Natural killer cell treated with Interleukin-12 subunit alpha and Interleukin-12 subunit beta and Interleukin-15 and Interleukin-18, amount 100 ng/mL, for 72 hours (primary cell): ENCODE measurements at places on chromosomes 13 and 19. TPM values are rescaled to one million over a fixed set of nuclear protein-coding genes. Genes with fewer than 3 reads are reported as not detected.

KLK1 gene
- not detected for total RNA-seq

PEX11G gene
- total RNA-seq: 1.2 TPM

LRRC63 gene
- total RNA-seq: 0.59 TPM

NDUFB7 gene
- 167 TPM for total RNA-seq

DNA sequence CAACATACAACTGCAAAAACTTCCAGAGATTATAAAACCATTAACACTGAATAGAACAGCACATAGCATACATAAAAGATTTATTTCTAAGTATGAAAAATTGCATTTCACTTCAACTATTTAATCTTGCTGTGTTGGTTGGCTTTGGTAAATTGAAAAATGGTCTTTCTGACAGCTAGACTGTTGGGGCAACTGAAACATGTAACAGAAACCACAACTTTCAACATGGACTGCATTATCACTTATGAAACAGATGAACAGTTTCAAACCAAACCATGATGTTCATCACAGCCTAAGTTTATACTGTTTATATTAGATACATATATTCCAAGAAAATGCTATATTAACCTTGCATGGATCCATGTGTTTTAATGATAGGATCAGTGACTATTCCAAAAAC is 324.1 kb upstream of the PCDH9 start:
- H3K36me3 ChIP-seq: peaks cover 13% of the 10 kb centered on the region
- H3K4me1 ChIP-seq: no peaks in the 10 kb centered on the region
- H3K27me3 ChIP-seq: no peaks in the 10 kb centered on the region
- DNase-seq: no peak
- no peak overlapping the region for H3K4me3 ChIP-seq

DNA sequence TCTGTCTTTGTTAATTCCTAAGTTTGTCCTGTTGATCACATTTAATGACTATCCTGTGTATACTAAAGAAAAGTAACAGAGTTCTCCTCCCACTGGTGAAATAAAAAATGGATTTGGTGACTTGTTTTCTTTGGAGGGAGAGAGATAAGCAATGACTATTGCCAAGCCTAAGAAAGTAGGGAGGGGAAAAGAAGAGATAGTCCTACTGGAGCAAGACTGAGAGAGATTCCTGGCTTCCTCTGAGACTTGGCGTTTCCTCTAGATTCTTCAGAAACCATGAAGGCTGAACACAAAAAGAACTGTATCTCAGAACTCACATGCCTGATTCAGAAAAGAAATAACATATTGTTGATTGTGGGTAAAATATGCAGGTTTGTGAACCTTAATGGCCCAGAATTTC is 406.5 kb downstream of the FOXO1 start:
- H3K4me1 ChIP-seq: no peaks in the 10 kb centered on the region
- no peak for DNase-seq
- H3K4me3 ChIP-seq: no peak overlapping the region
- no peak overlapping the region for H3K27ac ChIP-seq
- H3K36me3 ChIP-seq: no peaks in the 10 kb centered on the region
- peaks cover 20% of the 10 kb centered on the region for H3K27me3 ChIP-seq

GRCh38 chr19:7152568-7152967 is 83.1 kb downstream of the ZNF557 start:
- no peaks in the 10 kb centered on the region for H3K36me3 ChIP-seq
- H3K27ac ChIP-seq: peak overlapping the region; percentile 10
- H3K4me1 ChIP-seq: peaks cover 6% of the 10 kb centered on the region
- DNase-seq: no peak

DNA sequence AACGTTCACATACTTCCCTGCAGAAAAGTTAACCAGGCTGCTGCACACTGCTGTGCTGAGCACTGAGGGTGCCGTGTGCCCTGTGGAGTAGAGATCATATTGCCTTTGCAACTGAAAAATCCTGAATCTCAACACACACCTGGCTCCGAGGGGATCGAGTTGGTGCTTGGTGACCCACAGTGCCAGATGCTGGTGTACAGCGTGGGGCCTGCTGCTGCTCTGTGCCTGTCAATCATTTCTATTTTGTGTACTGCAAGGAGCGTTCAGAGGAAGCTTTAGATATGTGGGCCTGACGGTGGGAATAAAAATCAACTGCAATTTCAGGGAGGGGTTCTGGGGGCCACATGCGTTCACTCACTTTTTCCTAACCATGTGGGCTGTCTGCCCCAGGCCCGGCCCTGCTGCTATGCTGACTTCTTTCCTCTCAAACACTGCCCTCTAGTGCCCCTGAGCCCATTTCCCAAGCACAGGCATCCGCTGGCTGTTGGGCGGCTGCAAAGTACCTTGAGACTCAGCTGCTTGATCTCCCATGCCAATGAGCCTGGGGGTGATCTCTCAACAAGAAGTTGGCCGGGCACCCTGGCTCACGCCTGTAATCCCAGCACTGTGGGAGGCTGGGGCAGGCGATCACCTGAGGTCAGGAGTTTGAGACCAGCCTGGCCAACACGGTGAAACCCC is 9.7 kb upstream of the LENG8 start:
- no peaks in the 10 kb centered on the region for H3K27me3 ChIP-seq
- H3K36me3 ChIP-seq: peaks cover 12% of the 10 kb centered on the region
- no peak overlapping the region for H3K4me3 ChIP-seq
- peaks cover 5% of the 10 kb centered on the region for H3K4me1 ChIP-seq

- H3K4me1 ChIP-seq: no peaks in the 10 kb centered on the region
- no peak overlapping the region for H3K27ac ChIP-seq
- no peak for DNase-seq
Measured at GRCh38 chr13:21104199-21105019, 43.0 kb upstream of the LATS2 start.

- H3K4me3 ChIP-seq: no peak overlapping the region
- no peaks in the 10 kb centered on the region for H3K27me3 ChIP-seq
- H3K36me3 ChIP-seq: no peaks in the 10 kb centered on the region
- no peak overlapping the region for H3K27ac ChIP-seq
Measured at GRCh38 chr13:96020931-96021330, 32.3 kb downstream of the UGGT2 start.

DNA sequence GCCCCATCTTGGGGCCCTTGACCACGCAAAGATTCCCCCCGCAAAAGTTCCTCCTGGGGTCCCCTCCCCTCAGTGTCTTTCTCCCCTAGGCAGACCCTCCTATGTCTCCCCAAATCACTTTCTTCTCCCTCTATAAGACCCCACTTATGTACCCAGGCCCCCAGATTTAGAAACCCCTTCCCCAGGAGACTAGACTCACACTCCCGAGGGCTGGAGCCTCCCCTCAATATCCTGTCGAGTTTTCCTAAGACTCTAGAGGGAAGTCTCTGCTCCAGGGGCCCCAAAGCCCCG is 1.4 kb downstream of the SLC1A5 start:
- H3K36me3 ChIP-seq: peaks cover 18% of the 10 kb centered on the region
- no peaks in the 10 kb centered on the region for H3K27me3 ChIP-seq
- peak overlapping the region; percentile 99 for H3K27ac ChIP-seq
- no peak for DNase-seq
- H3K4me3 ChIP-seq: peak overlapping the region; percentile 98
- peaks cover 46% of the 10 kb centered on the region for H3K4me1 ChIP-seq

DNA sequence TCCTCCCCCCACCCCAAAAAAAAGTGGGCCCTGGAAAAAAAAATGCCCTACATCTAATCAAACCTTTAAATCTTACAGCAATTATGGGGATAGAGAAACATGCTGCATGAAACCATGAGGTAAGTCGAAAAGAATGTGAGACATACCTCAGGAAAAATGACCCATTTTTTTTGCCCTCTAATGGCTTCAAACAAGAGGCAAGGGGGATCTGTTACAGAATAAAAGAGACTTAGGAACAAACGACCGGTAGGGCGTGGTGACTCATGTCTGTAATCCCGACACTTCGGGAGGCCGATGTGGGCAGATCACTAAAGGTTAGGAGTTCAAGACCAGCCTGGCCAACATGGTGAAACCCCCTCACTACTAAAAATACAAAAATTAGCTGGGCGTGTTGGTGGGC is 8.4 kb downstream of the RGL3 start:
- H3K36me3 ChIP-seq: no peaks in the 10 kb centered on the region
- no peak overlapping the region for H3K4me3 ChIP-seq
- H3K27me3 ChIP-seq: peaks cover 7% of the 10 kb centered on the region
- no peaks in the 10 kb centered on the region for H3K4me1 ChIP-seq
- no peak overlapping the region for H3K27ac ChIP-seq

DNA sequence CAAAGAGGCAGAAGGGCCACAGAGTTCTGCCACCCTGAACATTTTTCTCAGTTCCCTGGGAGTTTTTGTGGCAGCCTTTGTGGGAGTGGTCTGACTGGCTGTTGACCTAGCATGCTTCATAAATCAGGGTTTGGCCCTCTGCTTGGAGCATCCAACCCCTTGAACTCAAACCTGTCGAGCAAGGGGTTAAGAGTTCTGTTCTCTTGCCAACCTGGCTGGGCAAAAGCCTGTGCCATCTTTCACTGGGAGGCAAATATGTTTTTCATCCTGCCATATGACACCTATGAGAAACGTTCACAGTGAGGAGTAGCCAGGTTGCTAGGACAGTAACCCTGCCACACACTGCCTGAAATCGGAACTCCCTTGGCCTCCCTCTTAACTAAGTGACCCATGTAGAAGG is 7.7 kb upstream of the TEX26 start:
- no peak for DNase-seq
- peaks cover 17% of the 10 kb centered on the region for H3K27me3 ChIP-seq
- H3K27ac ChIP-seq: no peak overlapping the region
- H3K4me3 ChIP-seq: no peak overlapping the region
- no peaks in the 10 kb centered on the region for H3K36me3 ChIP-seq

GRCh38 chr19:39133431-39134270 is 8.1 kb downstream of the PAK4 start:
- H3K4me3 ChIP-seq: no peak overlapping the region
- no peak for DNase-seq
- no peaks in the 10 kb centered on the region for H3K36me3 ChIP-seq

DNA sequence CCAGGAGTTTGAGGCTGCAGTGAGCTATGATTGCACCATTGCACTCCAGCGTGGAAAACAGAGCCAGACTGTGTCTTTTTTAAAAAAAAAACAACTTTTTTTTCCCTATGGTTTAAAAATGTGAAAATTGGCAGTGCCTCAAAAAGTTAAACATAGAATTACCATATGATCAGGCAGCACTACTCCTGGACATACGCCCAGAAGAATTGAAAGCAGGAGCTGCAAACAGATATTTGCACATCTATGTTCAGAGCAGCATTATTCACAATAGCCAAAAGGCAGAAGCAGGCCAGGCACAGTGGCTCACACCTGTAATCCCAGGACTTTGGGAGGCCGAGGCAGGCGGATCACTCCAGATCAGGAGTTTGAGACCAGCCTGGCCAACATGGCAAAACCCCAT is 3.8 kb upstream of the RETN start:
- H3K4me1 ChIP-seq: peaks cover 4% of the 10 kb centered on the region
- DNase-seq: no peak
- no peaks in the 10 kb centered on the region for H3K36me3 ChIP-seq
- peaks cover 14% of the 10 kb centered on the region for H3K27me3 ChIP-seq
- H3K27ac ChIP-seq: no peak overlapping the region

GRCh38 chr13:106105153-106105552 is 430.3 kb downstream of the EFNB2 start:
- no peaks in the 10 kb centered on the region for H3K27me3 ChIP-seq
- no peaks in the 10 kb centered on the region for H3K4me1 ChIP-seq
- H3K27ac ChIP-seq: no peak overlapping the region
- no peaks in the 10 kb centered on the region for H3K36me3 ChIP-seq
- no peak for DNase-seq

GRCh38 chr13:90510319-90510718 is 837.2 kb upstream of the MIR17HG start:
- no peak overlapping the region for H3K4me3 ChIP-seq
- no peak overlapping the region for H3K27ac ChIP-seq
- no peaks in the 10 kb centered on the region for H3K36me3 ChIP-seq
- DNase-seq: no peak
- no peaks in the 10 kb centered on the region for H3K27me3 ChIP-seq

DNA sequence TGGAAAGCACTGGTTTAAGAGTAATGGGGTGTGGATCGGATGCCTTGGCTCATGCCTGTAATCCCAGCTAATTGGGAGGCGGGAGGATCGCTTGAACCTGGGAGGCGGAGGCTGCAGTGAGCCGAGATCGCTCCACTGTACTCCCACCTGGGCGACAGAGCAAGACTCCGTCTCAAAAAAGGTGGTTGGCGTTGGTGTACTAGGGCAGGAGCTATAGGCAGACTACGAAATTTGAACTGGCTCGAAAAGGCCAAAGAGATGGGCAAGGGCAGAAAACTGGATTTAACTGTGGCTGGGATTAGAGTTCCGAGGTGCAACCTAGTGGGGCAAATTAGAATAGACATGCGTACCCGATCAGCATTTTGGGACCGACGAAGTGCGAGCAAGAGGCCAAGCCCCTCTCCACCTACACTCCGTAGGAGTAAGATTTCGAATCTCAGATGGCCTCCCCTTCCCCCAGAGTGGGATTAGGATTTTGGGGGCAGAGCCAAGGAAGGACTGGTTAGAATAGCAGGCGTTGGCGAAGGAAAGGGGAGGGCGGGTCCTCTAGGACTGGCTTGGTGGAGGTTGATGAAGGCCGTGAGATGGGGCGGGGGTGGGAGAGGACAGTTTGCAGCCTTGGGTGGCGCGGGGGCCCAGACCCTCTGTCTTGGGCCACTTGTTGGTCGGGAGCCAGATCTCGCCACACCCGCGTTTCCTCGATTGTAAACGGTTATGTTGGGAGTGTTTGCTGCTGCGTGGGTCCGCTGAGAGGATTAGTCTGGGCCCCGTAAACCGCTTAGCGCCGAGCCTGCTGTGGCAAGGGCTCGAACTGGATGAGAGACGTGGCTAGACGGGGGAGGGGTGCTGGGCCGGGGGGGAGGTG is 2.0 kb upstream of the INAFM1 start:
- no peak for DNase-seq
- H3K36me3 ChIP-seq: no peaks in the 10 kb centered on the region
- no peaks in the 10 kb centered on the region for H3K27me3 ChIP-seq
- H3K4me1 ChIP-seq: peaks cover 21% of the 10 kb centered on the region

DNA sequence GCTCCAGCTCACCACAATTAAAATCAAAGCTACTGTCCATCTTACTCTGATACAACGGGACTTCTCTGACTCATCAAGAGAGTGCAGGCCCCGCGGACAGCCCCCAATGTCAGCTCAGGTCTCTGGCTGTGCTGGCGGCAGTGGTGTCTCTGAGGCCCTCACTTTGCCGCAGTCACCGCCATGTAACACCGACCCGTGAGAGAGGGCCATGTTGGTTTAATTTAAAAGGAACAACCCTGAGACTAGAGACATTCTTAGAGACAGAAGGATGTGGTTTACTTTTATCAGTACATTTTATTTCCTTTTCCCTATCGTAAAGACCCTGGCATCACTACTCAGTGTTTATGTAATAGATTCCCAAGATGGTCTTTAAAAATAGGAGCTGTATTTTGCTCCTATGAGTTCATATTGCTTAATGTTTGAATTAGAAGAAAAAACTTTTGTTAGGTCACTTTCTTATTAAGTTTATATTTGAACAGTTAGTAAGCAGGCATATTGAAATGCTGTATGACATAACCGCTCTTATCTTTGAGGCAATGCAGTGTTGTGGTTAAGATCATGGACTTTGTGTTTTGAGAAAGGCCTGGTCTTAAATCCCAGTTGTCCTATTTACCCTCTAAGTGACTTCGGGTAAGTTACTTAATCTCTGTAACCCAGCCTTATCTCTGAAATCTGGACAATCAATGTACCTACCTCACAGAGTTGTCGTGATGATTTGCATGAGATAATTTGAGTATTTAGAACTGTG is 23.4 kb downstream of the DGKH start:
- DNase-seq: no peak
- no peak overlapping the region for H3K27ac ChIP-seq

GRCh38 chr19:593505-593904 is 3.8 kb downstream of the HCN2 start:
- no peak overlapping the region for H3K4me3 ChIP-seq
- no peak overlapping the region for H3K27ac ChIP-seq
- no peaks in the 10 kb centered on the region for H3K27me3 ChIP-seq
- no peak for DNase-seq

GRCh38 chr13:96629331-96629730 is 364.9 kb downstream of the OXGR1 start:
- H3K36me3 ChIP-seq: peaks cover 6% of the 10 kb centered on the region
- H3K27ac ChIP-seq: no peak overlapping the region
- no peak for DNase-seq
